Stimulated activated CD4-positive, alpha-beta T cell treated with anti-CD3 and anti-CD28 coated beads, TNF-alpha, amount 100 ng/mL, for 4 hours (primary cell): ENCODE measurements at places on chromosomes 12 and 14.
A peak's percentile ranks its signal among the peaks of the same experiment; 100 is the strongest.

DNA sequence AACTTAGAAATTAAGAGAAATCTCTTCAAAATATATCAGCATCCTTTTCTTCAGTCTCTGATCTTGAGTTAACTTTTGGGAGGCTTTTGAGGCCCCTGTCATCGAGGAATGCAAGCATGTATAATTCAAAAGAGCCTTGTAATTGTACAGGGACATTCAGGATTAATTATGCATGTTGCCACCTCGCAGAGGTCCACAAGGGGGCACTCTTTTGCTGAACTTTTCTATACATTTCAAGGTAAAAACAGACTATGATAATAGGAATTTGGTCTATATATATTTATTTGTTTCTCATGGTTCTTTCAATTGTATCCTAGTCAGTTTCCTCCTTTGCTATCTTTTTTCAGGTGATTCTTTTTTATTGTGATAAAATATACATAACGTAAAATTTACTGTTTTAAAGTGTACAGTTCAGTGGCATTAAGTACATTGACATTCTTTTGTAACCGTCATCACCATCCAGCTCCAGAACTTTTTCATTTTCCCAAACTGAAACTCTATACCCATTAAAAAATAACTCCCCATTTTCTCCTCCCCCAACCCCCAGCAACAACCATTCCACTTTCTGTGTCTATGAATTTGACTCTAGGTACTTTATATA is 47.0 kb upstream of the SLC2A13 start:
- peak; percentile 6 for DNase-seq

DNA sequence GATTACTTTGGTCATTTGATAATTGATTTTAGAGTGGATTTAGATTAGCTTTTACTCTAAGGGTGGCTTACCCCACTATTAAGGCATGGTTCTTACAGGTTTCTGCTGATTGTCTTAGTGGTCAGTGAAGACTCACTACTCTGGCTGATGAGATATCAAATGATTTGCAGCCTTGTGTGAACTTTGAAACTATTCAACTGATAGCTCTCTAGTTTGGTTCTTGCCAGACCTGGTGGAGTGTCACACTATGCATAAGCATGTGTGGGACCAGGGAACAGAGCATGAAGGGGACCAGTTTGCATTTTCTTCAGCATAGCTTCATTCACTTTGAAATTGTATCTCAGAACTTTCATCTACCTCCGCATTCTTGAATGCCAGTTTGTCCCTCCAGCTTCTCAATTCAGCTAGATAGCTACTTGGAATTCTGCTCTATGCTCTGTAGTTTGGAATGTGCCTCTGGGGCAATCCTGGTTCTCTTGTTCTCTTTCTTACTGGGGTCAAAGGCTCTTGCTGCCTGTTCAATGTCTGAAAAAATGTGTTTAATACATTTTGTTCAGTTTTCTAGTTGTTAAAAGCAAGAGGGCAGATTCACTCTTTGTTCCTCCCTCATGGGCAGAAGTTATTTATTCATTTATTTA is 12.7 kb downstream of the SCYL2 start:
- DNase-seq, result no peak

DNA sequence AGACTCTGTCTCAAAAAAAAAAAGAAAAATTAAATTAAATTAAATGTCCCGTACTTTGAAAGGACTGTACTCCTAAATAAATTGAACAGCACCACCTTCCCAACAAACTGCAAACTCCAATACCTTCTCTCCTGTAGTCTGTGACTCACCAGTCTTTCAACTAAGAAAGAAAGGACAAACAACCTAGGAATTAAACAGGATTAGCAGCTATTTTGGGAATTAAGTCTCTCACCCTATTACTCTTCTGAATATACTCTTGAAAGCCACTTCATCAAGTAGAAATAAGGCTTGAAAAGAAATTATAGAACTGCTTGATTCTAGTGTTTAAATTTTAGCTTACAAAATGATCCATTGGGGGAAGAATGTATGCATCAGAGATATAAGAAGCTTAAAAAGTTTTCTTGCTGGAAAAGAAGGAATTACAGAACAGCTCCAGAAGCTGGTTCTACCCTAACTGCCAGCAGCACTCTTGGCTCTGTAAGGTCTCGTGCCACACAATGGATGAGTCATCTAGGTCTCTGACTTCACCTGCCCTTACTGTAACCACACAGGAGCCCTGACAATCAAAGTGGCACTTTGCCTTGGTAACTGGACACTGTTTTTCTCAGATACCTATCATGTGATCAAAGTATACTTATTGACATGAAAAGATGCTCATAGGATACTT is 57.0 kb upstream of the CERS5 start:
- no peak for DNase-seq

DNA sequence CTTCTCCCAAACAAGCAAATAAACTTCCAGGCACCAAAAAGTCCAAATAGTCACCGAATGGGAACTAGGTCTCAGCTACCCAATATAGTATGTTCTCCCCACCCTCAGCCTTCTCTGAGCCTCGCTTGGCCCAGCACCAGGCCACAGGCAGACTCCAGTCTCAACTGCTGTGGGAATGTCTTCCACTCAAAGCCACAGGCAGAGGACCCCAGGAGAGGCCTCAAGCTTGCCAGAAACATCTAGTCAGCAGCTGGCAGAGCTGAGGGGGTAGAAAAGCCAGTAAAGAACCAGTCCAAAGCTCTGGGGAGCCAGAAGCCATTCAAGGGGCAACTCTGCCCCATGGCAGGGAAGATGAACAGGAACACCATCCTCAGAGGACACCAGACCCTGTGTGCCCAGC is 41.8 kb downstream of the FMNL3 start:
- DNase-seq, result no peak

GRCh38 chr14:29799464-29800095 is 128.1 kb downstream of the PRKD1 start:
- no peak for DNase-seq

- no peak for DNase-seq
Observed at GRCh38 chr12:26177283-26177682, 18.1 kb upstream of the SSPN start.

DNA sequence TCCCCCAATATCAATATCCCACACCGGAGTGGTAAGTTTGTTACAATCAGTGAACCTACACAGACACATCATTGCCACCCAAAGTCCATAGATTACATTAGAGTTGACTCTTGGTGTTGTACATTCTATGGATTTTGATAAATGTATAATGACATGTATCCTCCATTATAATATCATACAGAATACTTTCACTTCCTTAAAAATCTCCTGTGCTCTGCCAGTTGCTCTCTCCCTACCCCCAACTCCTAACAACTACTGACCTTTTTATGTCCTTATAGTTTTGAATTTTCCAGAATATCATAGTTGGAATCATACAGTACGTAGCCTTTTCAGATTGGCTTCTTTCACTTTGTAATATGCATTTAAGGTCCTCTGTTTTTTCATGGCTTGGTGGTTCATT is 48.4 kb downstream of the SLC4A8 start:
- DNase-seq, result no peak

DNA sequence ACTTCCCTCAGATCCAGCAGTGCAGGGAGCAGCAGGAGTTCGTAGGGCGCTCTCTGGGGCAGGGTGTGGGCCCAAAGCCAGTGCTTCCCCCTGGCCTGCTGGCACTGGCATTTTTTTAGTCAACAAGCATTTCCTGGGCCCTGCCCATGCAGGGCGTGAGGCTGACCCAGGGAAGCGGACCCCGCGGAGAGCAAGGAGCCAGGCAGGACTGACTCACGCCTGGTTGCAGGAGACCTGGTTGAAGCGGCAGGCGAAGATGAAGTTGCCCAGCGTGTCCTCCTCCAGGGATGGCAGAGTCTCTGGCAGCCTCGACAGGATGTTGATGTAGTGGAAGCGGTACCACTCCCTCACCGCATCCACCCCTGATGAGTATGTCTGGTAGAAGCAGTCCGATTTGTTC is 13.5 kb downstream of the SCNN1A start:
- DNase-seq, result no peak

GRCh38 chr12:119829439-119829838 is 47.7 kb downstream of the CIT start:
- DNase-seq, result no peak

- DNase-seq, result no peak
Observed at GRCh38 chr12:3772380-3772779, 19.5 kb upstream of the CRACR2A start.

DNA sequence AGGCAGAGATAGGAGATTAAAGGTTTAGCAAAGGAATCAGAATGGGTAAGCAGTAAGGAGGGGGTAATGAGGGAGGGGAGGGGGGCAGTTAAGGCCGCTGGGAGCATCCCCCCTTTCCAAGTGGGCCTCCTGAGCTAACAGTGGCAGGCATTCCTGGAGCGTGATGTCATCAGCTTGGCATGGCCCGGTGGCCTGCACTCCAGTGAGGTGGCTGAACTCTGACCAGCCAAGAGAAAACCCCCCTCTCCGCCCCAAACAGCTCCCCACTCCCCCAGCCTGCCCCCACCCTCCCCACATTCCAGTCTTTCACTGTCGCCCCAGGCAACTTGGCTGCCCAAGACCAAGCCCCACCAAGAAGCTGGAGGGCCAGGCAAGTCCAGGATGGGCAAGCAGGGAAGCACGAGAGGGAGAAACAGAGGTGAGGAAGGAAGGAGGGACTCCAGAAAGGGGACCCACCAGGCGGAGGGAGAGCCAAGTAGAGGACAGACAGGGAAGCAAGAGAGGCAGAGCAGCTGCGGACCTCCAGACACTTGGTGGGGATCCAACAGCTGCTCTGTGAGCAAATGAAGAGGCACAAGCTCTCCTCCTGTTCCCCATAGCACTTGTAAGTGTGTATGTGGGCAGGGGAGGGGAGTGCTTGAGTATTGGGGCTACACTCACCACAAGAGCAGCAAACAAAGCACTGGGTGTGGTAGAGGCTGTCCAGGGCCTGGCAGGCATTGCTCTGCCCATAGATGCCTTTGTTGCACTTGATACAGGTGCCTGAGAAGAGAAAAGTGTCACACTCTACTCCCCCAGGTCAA is 4.5 kb downstream of the AJUBA start:
- DNase-seq, result no peak

GRCh38 chr12:3130057-3130830 is 53.1 kb downstream of the TSPAN9 start:
- DNase-seq, result no peak

DNA sequence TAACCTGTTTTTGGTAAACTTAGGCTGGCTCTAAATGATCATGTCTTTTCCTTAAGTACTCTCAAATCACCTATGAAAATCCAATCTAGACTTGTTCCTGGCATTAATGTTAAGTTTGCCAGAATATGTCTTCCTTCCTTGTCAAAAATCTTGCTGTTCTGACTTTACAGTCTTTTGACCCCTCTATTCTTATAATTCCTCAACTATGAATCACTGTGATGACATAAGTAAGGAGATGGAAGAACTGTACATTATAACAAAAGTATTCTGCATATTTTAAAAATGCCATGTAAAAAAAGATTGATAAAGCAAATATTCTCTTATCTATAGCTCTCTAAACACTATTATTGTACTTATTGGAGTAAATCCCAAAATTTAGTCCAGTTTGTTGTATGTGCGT is 51.4 kb upstream of the BAZ1A start:
- DNase-seq, result no peak

DNA sequence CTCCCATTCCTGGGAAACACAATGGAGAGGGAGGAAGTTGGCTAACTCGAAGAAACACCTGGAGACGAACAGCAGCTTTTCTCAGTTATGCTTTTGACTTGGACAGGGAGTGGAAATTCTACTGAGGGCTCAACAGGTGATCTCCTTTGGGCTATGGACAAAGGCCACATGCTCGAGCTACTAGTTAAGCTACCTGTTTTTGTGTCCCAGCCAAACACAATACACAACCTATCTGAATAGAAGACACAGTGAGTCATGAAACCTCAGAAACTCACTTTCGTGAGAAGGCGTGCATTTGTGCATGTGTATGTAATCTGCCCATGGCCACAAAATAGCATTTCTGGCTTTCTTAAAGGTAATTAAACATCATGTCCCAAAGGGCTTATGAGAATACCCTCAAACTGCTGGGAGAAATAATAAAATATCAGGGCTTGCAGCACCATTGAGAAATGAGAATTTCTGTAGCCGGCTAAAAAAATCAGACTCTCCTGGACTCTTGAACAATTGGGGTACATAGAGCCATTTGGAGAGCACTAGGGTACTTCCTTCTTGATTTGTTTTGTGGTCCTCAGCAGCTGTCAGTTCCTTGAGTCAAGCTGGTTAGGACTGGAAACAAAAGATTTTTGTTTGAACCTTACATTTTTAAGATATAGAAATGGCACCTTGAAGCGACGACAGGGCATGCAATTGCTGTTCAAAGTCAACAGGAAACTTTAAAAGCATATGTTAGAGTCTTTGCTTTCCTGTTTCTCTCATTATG is 85.5 kb upstream of the PTHLH start:
- no peak for DNase-seq

- no peak for DNase-seq
Observed at GRCh38 chr14:49679271-49679670, 8.7 kb downstream of the POLE2 start.
